ENCODE measurements at places on chromosomes 12 and 14.

DNA sequence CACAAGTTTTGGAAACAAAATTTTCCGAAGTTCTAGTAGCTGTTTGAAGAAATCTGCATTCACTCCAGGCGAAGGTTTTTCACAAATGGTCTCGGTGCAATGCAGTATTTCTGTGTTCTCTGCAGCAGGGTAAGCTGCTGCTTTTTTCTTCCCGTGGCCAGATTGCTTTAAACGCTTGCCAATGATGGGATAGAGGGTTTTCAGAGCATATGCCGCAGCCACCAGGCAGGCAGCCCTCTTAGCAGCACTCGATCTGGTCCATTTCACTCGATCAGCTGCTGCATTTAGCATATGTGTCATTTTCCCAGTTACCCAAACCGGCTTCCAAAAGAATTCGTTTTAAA, 315 bp downstream of the ABCD2 start:
- no peak for DNase-seq

DNA sequence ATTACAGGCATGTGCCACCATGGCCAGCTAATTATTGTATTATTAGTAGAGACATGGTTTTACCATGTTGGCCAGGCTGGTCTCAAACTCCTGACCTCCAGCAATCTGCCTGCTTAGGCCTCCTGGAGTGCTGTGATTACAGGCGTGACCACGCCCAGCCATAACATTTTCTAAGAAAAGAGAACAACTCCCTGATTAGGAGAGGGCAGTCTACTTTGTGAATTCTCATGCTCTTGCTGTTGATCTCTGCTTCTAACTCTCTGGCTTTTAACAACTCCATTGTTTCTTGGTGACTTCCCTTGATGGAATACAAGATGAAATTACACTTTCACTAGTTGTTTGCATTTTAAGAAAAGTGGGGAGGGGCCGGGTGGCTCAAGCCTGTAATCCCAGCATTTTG, 33.6 kb downstream of the SSH1 start:
- DNase-seq, result peak; percentile 30

DNA sequence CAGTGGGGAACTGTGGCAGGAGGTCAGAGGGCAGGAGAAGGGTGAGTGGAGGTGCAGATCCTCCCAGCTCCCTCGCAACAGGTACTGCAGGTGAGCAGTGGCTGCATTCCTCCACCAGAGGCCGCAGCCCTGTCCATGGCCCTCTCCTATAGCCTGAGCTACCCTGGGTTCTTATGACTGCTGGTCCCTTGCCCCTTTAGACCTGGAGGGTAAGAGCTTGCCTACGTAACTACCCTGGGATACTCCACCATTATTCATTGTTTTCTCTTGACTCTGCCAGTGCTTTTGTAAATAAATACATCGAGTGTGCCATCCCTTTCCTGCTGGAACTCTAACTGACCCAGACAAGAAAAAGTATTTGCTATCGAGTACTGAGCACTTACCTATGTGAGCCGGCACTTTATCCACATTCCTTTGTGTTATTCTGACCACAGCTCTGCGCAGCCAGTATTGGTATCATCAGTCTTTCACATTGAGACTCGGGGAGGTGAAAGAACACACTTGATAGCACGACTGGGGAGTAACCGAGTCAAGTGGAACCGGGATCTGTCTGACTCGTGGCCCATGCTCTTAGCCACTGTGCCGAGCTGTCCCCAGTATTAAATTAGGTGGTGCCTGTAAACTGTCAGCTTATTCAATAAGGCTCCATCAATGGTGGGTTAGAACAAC, 38.5 kb downstream of the LTBP2 start:
- DNase-seq, result no peak

GRCh38 chr14:60856111-60856510, 121.5 kb downstream of the MNAT1 start:
- no peak for DNase-seq

- DNase-seq, result no peak
These were observed 76.8 kb downstream of the NUMB start for GRCh38 chr14:73381380-73382013.

GRCh38 chr12:94616203-94616729, 34.1 kb downstream of the TMCC3 start:
- DNase-seq, result peak; percentile 13

DNA sequence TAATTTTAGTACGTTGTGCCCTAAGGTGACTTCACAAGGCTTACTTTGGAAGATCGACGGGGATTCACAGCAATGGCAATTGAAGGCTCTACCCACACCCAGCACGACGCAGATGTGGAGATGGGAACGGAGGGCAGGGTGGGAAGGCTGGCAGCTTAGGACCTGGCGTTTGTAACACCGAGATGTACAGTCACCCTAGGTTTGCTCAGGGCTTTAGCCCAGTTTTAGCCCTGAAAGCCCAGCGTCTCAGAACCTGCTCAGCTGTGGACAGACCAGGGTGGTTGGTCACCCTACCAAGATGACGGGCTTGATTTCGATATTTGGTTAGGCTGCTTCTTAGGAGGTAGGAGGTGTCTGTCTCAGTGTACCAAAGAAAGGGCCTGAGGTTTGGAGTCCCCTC, 100.5 kb upstream of the MED13L start:
- no peak for DNase-seq

DNA sequence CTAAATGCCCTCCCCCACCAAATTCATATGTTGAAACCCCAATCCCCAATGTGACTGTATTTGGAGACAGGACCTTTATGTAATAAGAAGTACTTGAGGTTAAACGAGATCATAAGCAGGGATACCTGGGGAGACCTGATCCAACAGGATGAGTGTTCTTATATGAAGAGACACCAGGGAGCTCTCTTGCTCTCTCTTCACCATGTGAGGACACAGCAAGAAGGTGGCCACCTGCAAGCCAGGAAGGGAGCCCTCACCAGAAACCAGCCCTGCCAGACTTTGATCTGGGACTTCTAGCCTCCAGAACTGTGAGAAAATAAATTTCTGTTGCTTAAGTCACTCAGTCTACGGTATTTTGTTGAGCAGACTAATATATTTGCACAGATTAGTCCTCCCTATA, 113.6 kb downstream of the NUAK1 start:
- no peak for DNase-seq

- no peak for DNase-seq
These were observed 77.1 kb downstream of the FGD4 start for GRCh38 chr12:32476446-32476845.

- DNase-seq, result no peak
These were observed 140.3 kb downstream of the SLC6A15 start for GRCh38 chr12:84772281-84772680.

DNA sequence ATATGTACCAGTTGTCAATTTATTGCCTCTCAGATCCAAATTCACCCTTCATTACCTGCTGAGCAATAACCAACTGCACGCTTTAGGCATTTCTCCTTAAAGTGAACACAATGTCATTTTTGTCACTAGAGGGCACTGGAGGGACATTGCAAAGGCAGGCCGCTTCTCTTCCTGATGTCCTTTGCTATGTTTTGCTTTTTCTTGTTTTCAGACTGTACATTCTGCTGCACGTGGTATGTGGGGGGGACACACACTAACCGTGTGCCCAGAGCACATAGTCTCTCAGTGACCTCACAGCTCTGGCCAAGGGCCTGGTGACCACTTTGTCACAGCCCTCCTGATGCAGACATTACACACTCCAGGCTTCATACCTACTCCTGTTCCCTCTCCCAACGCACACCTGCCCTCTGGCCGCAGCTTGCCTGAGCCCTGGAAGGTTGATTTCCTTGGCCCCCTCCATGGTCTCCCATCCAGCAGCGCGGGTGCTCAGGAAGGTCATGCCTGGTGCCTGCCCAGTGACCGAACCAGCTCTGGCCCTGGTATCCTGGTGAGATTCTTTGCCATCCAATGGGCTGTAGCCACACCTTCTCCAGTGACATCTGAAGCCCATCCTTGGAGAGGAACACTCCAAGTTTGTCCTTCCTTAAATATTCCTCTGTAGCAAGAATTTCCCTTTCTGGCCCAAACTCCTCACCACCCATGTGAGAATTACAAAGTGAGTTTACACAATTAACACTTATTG, 39.9 kb downstream of the MYO1H start:
- peak; percentile 50 for DNase-seq

DNA sequence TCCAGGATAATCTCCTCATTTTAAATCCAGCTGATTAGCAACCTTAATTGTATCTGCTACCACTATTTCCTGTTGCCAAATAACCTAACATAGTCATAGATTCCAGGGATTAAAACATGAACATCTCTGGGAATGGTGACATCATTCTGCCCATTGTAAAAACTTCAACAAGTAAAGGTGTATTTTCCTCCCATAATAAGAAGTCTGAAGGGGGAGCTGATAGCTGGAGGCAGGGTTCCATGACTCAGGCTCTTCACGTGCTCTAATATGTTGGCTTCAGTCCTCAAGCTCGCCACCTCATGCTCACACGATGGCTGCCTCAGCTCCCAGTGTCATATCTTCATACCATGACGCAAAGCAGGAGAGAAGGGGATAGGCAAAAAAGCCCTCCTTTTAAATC, 172.0 kb upstream of the VASH1 start:
- DNase-seq, result no peak

DNA sequence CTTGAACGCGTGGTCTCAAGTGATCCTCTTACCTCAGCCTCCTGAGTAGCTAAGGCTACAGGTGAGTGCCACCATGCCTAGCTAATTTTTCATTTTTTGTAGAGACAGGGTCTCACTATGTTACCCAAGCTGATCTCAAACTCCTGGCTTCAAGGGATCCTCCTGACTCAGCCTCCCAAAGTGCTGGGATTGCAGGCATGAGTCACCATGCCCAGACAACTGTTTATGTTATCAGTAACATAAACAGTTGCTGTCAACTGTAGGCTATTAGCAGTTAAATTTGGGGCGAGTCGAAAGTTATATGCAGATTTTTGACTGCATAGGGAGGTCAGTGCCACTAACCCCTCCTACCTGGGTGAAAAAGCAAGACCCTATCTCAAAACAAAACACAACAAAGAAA, 26.2 kb upstream of the LRRK2 start:
- DNase-seq, result no peak

GRCh38 chr14:76832503-76832988, 6.3 kb downstream of the LRRC74A start:
- peak; percentile 52 for DNase-seq

GRCh38 chr14:21476523-21476924, 235 bp downstream of the RAB2B start:
- no peak for DNase-seq

DNA sequence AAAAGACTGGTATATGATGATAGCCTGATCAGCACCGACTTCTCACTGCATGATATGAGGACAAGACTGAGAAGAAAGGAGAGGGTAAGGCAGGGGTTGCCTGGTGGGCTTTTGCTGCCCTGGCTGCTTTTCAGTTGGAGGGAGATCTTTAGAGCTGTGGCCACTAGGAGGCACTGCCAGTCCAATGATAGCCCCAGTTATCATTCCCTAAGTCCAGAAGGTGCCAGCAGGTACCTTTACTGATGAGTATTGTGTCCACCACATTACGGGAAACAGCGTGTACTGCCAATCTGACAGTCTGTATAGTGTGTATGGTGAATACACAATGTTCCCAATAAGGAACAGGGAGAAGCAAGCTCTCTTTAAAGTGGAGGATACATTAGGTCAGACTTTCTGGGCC, 55.8 kb upstream of the CCDC175 start:
- DNase-seq, result peak; percentile 49
